Stimulated activated naive CD4-positive, alpha-beta T cell (primary cell): ENCODE measurements at places on chromosomes 11 and 22.

DNA sequence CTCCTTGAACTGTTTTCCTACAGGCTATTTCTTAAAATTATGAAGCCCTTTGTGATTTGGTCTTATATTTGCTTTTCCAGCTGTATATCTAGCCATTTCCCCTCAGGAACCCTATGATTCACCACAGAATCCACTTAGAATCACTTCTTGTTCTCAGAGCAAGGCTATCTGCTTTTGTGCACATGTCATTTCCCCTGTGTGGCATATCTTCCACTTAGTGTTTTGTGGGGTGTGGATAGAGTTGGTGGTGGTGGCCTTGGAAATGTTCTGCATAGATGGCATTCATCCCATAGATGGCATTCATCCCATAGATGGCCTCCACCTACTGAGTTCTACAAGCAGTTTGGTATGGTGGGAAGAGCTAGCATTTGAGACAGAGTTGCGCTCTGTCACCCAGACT is 44.7 kb downstream of the SWAP70 start:
- DNase-seq, result no peak

DNA sequence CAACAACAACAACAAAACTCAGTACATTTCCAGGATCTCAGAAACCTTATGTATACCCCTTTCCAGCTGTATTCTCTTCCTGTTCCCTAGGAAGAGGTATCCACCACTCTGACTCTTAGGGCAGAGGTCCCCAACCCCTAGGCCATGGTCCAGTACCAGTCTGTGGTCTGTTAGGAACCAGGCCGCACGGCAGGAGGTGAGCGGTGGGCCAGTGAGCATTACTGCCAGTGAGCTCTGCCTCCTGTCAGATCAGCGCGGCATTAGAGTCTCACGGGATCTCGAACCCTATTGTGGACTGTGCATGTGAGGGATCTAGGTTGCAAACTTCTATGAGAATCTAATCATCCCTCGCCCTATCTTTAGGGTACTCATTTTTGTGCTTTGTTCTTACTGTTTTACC is 43.9 kb upstream of the LMO1 start:
- DNase-seq, result no peak

- no peak for DNase-seq
These were observed 496 bp downstream of the EHBP1L1 start for GRCh38 chr11:65576232-65576866.

DNA sequence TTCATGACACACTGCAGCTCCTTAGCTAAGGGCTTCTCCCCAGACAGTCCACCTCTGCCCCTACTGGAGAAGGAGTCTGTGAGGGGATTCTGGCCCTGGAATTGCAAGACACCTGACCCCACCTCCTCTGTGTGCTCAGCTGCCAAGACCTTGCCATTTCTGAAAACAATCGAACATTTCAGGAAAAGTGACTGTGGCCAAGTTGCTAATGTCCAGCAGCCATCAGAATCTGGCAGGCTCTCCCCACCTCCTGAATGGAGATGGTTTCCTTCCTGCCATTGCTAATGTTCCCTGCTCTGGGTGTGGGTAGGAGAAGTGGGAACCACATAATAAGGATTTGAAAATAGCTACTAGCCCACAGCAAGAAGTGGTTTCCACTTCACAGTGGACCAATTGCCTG is 127.2 kb upstream of the ALX4 start:
- DNase-seq, result no peak

GRCh38 chr11:34525888-34526657 is 12.5 kb upstream of the ELF5 start:
- no peak for DNase-seq

DNA sequence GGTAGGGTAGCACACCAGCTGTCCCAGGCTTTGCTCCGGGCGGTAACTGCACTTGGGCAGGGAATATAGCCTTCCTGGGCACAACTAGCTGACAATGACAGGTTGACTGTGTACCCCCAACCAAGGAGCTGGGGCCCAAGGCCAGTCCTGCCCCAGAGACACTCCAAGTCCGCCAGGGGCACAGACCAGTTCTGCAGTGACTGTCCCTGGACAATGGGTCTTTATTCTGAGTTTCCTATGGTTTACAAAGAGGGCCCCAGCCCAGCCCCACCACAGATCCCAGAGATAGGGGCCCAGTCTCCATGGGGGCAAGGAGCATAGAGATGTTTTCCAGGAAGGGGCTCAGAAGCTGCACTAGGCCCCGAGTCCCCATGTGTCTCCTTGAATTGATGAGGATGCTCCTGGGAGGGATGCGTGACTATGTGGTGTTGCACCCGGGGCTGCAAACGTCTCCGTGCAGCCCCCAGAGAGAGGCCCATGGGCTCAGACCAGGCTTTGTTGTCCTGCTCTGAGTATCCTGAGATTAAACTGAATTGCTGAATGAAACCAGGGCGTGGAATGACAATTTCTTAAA is 48.4 kb downstream of the CD6 start:
- no peak for DNase-seq

DNA sequence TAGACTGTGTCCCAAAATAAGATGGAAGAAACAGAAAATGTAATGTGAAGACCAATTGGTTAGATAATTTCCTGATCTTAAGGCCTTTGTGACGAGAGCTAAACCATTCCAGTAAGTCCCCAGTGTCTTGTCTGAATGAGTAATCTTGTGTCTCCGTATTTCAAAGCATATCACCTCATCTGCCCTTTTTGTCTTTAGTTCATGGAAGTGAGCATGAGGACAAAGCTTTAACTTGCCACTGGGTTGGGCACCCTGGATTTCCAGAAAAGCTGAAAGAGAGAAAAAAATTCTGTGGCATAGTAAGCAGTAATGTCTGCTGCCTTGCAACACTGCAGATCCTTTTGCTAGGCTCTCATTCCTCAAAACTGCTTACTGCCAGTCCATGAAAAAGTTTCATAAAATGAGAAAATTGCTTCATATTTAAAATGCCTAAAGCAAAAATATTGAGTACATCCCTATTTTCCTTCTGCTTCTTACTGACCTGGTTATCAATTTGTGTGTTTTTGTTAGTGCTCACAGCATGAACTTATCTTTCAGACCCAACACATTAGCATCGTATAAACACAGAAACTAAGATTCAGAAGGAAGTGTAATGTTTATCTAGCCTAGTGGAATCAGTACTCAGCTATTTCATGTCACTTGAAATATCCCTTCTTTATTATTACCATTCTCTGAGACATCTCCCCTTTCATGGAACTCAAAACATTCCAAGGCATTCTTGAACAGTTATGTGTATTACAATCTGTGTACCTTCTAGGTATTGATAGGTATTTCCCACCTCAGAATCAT is 5.3 kb downstream of the CASP12 start:
- no peak for DNase-seq

DNA sequence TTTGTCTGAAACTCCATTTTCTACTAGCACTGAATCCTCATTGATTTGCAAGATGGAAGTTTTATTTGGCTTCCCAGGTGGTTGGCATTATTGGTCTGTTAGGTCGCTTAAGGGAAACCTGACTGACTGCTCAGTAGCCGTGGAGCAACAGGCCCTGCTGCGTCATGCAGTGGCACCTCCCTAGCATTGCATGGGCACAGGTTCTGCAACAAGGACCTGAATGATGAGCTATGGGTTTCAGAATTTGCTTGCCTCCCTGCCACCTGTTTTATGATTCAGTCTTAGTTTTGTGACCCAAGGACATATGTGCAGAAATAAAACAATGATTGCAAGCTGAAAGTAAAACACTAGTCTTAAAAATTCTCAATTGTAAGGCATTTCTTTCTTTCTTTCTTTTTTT is 128.5 kb downstream of the SLC1A2 start:
- no peak for DNase-seq
